Pancreas (tissue), 10 donors: ENCODE measurements at places on chromosomes 16 and 17. TPM values are rescaled to one million over a fixed set of nuclear protein-coding genes. Genes with fewer than 3 reads are reported as not detected.

GRCh38 chr17:76252040-76252954 is 12.0 kb upstream of the RNF157 start:
- DNase-seq, result no peak
- peak overlapping the region; percentile 65 for H3K27ac ChIP-seq
- H3K36me3 ChIP-seq, result no peaks in the 10 kb centered on the region
- no peaks in the 10 kb centered on the region for H3K27me3 ChIP-seq

- peaks cover 12% of the 10 kb centered on the region for H3K4me1 ChIP-seq
- H3K4me3 ChIP-seq, result no peak overlapping the region
These were observed 61.5 kb downstream of the USP22 start for GRCh38 chr17:20981046-20981920.

- no peaks in the 10 kb centered on the region for H3K27me3 ChIP-seq
- no peak overlapping the region for H3K4me3 ChIP-seq
- peaks cover 3% of the 10 kb centered on the region for H3K4me1 ChIP-seq
- DNase-seq, result peak; percentile 50
- H3K27ac ChIP-seq, result no peak overlapping the region
These were observed 17.1 kb downstream of the LIG3 start for GRCh38 chr17:34997355-34997862.

DNA sequence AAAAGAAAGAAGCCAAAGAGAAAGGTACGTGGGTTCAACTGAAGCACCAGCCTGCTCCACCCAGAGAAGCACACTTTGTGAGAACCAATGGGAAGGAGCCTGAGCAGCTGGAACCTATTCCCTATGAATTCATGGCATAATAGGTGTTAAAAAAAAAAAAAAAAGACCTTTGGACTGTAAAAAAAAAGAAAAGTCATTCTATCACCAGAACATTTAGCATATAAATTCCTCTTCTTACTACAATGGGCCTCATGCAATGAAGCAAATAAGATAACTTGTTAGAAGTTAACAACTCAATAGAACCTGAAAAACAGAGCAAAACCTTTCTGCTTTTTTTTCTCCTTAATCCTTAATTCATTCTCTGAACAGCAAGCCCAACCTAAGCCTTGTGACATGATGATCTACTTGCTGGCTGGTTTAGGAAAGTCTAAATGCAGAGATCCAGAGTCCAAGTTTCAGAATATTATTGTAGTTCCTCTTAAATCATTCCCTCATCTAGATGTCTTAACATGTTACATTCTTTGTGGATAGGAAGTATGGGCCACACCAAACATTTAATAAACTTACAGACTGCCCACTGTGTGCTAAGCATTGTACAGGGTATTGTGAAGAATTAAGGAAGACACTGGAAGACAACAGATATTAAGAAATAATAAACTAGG is 45.4 kb downstream of the BRCA1 start:
- H3K36me3 ChIP-seq, result no peaks in the 10 kb centered on the region
- H3K27ac ChIP-seq, result no peak overlapping the region
- no peak overlapping the region for H3K4me3 ChIP-seq
- DNase-seq, result no peak
- H3K4me1 ChIP-seq, result peaks cover 9% of the 10 kb centered on the region

DNA sequence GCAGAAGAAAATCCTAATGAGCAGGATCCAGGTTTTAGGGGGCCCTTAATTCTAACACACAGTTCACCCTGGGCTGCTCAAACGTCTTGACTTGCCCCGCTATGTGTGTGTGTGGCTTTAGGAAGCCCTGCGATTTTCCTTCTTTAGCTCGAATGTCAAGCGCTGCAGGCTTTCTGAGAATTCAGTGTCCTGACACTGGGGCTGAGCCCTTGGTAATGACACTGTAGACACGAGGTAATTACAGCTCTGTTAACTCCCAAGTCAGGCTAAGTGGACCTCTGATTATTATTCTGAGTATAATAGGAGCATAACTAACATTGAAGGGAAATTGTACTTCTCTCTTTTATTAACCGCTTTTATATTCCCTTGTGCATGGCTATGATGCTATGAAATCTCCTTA is 202.1 kb downstream of the RBFOX1 start:
- H3K27me3 ChIP-seq, result no peaks in the 10 kb centered on the region
- DNase-seq, result no peak
- H3K36me3 ChIP-seq, result no peaks in the 10 kb centered on the region
- H3K27ac ChIP-seq, result no peak overlapping the region
- no peaks in the 10 kb centered on the region for H3K4me1 ChIP-seq

GRCh38 chr17:75823257-75824041 is 20.8 kb downstream of the UNC13D start:
- H3K4me3 ChIP-seq, result no peak overlapping the region
- no peaks in the 10 kb centered on the region for H3K27me3 ChIP-seq
- peak overlapping the region; percentile 9 for H3K27ac ChIP-seq
- H3K4me1 ChIP-seq, result peaks cover 12% of the 10 kb centered on the region
- DNase-seq, result peak; percentile 76

DNA sequence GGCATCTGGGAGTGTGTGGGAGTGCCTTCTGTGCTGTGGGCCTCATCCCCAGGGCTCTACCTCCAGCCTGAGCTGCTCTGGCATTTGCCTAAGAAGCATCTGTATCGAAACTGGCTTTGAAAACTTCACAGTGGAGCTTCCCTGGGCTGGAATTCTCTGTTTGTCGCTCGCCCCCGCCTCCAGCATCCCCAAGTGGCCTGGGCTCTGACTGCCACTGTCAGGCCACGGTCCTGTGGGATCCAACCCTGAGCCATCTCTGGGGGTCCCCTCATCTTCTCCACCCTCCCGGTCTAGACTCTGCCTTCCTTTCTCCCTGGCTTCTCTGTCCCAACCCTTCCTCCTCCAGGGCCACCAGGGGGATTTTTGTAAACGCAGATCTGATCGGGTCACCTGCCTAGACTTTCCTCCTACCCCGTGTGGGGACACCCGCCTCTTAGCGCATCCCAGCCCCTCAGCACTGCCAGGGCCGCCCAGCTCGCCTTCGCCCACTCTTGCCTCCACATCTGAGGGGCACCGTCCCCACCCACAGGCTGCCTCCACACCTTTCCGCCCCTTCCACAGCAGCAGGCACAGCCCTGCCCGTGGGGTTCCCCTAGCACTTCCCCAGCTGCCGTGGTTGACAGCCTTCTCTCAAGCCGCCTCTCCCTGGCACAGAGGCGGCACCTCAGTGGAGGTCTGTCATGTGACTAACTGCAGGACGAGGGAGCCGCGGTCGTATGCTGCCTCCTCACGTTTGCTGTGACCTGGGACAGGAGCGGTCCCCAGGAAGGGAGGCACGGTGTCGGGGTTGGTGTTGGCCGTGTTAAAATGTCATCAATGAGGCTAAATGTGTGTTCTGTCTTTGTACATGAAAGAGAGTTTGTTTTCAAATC is 12.0 kb downstream of the TBC1D24 start:
- no peaks in the 10 kb centered on the region for H3K27me3 ChIP-seq
- no peak overlapping the region for H3K4me3 ChIP-seq
- no peak for DNase-seq
- no peaks in the 10 kb centered on the region for H3K36me3 ChIP-seq
- no peak overlapping the region for H3K27ac ChIP-seq

OGFOD3 gene
- total RNA-seq, result 19.2 TPM

MYH8 gene
- total RNA-seq, result not detected

MILR1 gene
- 0.74 TPM for total RNA-seq
